ENCODE measurements at places on chromosomes 2 and 18.

GRCh38 chr2:45224993-45225380, 215.7 kb upstream of the SIX2 start:
- DNase-seq, result no peak

DNA sequence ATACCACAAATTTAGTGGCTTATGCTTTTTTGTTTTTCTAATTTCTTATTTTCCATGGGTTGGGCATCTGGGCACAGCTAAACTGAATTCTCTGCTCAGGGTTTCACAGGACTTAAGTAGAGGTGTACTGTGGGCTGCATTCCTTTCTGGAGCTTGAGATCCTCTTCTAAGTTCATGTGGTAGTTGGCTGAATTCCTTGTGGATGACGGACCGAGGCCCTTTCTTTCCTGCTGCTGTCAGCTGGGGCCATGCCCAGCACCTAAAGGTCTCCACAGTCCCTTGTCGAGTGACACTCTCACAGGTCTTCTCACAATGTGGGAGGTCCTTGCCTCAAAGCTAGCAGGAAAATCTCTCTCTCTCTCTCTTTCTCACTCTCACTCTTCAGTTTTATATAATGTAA, 433.5 kb upstream of the LRATD1 start:
- no peak for DNase-seq

DNA sequence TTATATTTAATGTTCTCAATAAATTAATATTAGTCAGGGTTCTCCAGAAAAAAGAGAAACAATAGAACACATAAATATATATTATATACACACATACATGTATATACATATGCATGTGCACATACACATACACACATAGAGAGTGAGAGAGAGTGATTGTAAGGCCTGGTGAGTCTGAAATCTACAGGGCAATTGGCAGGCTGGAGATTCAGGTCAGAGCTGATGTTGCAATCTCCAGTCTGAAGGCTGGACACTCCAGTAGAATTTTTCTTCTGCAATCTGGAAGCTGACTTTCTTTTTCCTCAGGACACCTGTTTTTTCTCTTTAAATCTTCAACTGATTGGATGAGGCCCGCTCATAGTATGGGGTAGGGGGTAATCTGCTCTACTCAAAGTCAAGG, 3.2 kb downstream of the TMEM182 start:
- DNase-seq, result no peak

DNA sequence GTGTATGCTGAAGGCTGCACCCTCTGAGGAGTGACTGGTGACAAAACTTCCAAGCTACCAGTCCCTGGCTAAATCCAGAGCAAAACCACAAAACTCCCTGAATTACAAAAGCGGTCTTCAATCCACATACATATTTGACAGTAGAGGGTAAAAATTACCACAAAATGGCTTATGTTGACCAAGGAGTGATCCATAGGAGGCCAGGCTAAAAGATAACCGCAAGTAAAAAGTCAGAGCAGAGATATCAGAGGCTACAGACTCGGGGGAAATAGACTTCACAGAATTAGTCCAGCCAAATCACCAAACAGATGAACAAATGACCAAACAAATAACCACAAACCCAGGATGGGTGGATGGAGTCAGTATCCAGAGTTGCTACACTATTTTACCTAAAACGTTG, 19.4 kb downstream of the STARD6 start:
- DNase-seq, result no peak

- no peak for DNase-seq
These were observed 303.7 kb downstream of the SS18 start for GRCh38 chr18:25786758-25787157.

GRCh38 chr2:191462370-191462769, 215.6 kb upstream of the NABP1 start:
- DNase-seq, result no peak

DNA sequence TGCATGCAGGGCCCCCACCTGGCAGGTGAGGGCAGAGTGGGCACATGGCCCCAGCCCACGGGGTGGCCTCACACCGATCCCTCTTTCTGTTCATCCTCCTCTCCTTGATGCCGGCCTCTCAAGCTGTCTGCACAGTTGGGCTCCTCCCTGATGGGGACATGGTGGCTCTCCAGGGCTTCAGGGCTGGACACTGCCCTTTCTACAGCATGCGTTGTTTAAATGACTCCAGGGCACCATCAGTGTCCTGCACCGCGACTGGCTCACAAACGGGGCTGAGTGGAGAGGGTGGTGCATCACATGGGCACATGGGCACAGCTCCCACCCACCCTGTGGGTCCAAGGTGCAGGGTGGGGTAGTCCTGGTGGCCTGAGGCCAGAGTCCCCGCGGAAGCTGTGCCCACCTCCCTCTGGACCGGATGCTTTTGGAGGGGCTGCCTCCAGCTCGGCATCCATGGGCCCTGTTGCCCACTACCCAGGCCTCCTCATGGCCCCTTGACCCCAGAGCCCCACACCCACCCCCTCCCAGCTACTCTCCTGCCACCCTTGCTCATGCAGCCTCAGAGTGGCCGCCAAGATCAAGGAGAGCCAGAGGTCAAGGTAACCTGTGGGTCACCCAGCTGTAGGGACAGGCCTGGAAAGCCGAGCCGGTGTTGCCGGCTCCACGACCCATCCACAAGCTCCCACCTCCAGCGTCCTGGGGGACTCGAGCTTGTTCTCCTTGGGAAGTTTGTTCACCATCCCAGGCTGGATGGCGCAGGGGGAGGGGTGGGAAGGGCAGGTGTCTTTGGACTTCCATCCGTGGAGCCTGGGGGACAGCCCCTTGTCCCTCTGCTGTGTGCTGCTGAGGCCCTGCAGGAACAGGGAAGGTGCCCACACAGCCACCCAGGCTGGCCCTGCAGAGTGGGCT, 12.3 kb upstream of the SNED1 start:
- DNase-seq, result no peak

GRCh38 chr2:74871414-74871813, 37.5 kb downstream of the HK2 start:
- no peak for DNase-seq

DNA sequence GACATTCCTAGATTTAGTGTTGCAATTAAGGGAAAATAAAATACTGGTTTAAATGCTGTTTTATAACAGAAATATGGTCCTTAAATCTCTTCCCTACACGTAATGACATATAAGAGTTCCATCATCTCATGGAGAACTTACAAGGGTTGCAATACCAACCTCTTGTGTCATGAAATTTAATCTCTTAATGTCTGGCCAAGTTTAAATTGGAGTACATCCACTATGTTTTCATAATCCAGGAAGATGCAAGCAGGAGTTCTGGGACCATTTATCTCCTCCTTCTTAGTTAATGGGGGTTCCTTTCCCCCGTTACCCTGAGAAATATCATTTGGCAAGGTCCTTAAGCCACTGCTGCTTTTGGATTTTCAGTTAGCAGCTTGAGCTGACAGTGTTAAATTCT, 126.0 kb upstream of the ACVR2A start:
- DNase-seq, result no peak

GRCh38 chr2:48439102-48439501, 90.9 kb upstream of the STON1 start:
- DNase-seq, result no peak

DNA sequence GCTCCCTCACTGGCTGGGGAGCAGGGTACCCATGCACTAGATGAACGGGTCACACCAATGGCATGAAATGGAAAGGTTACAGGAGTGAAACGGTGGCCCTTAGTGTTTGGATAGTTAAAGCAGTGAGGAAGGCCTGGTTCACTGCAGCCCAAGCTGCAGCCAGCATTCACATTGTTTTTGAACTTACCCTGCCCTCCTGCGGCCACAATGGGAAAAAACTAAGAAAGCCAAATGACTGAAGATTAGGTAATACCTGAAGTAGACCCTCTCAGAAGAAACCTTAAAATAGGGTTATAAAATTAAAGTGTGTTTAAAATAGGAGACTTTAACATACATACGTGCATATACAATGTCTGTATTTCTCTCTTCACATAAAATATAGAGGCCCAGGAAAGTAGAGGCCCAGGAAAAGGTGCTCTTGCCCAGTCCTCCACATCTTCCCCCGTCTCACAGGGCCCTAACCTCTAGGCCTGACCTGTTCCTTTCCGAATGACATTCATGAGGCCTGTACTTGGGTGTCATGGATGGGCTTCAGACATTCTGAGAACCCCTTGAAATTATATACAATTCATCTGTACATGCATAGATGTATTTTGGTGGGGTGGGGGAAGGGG, 33.3 kb downstream of the DOK1 start:
- no peak for DNase-seq

GRCh38 chr2:216281316-216281715, 91.0 kb downstream of the MARCHF4 start:
- no peak for DNase-seq

- no peak for DNase-seq
These were observed 6.7 kb downstream of the PSMD1 start for GRCh38 chr2:231063347-231063746.

GRCh38 chr2:238916875-238917590, 69.1 kb downstream of the TWIST2 start:
- DNase-seq, result no peak

GRCh38 chr2:239803766-239804115, 221.4 kb downstream of the NDUFA10 start:
- DNase-seq, result no peak

DNA sequence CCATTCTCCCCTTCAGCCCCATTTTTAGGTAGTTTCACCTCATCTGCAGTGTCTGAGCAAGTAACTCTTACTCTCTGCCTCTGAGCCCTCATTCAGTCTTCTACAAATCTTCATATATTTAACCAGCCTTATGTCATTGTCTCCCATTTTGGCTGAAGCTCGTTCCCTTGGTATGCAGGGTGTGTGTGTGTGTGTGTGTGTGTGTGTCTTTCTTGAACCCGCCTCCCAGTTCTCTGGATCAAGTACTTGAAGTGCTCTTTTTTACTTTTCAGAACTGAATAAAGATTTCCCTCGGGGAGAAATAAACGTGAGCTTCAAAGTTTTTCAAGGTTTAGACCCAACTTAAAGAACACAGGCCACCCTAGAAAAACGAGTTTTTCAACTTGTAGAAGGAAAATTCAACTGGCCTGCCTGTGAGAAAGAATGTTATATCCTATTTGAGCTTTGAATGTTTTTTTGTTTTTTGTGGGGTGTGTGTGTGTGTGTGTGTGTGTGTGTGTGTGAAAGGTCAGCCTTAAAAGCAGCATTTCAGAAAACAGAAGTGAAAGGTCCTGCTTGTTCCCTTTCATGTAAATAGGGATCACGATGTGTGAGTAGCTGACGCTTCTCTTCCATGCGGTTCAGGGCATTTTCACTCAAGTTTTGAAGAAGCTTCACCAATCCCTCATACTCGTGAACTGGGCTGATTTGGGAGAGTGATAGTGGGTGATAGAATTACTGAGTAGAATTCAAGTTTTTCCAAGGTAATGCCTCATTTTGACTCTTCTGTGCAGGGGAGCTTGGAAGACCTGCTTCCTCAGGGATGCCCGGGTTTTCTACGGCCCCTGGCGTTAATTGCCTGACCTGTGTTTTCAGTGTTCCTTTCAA, 50.6 kb upstream of the EML6 start:
- DNase-seq, result no peak

GRCh38 chr18:32445846-32446245, 24.8 kb downstream of the GAREM1 start:
- no peak for DNase-seq

DNA sequence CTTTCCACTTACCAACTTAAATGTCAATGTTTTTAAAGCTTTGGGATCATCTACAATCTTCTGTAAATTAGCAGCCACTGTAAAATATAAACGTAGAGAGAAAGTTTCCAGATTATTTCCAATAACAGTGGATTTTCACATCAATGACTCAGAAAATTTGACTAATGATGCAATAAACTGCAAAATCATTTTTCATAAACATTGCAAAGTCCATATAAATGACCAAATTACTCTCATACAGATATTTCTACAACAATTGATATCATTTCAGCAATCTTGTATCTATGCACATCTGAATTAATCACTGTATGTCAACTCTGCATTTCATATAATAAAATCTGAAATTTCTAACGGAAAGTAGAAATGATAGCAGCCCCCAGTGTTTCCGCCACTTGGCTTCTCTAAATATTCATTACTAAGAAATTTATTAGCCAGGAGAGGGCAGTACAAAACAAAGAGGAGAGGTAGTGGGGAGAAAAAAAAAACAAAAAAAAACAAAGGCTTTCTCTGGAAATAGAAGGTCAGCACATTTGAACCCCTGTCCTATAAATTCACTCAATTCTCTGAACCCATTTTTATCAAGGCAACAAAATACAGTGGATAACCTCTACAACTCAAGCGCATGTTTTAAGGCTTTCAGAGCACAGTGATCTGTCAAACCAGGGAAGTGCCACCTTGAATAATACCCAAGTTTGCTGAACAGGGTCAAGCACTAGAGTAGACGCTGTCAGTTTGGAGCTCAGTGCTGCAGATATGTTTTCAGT, 282.6 kb downstream of the STK39 start:
- DNase-seq, result no peak
